Bone marrow (tissue), 2 donors: ENCODE measurements at places on chromosomes 1 and 21.

DNA sequence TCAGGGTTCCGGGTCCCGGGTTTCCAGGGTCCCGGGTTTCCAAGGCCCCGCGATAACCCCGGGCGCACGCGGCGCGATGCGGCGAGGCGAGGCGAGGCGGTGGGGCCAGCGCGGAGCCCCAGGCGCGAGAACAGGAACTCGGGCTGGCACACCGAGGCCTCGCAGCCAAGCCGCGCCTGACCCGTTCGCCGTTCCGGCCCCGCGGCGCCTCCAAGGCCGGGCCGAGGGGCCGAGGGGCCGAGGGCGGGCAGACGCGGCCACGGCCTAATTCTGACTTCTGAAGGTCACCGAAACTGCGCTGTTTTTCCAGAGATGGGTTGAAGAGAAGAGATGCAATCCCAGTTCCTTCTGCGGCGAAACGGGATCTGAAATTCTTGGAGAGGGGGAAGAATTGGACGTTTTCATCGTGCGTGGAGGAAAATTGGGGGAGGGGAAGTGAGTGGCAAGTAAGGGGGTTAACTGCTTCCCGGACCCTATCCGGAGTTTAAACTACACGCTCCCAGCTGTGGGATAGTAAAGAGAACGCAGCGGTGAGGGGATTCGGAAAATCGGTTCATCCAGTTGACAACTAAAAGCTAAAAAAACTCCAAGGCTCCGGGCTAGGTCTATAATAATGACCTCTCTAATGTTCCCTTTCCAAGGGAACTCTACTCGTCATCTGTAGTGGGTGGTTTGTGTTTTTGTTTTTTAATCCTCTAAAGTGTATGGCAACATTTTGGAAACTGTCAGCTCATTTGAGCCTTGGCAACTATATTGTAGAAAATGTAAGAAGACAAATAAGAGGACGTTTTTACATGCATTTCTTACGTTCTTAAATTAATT is 8.2 kb downstream of the TBX15 start:
- no peak for DNase-seq

DNA sequence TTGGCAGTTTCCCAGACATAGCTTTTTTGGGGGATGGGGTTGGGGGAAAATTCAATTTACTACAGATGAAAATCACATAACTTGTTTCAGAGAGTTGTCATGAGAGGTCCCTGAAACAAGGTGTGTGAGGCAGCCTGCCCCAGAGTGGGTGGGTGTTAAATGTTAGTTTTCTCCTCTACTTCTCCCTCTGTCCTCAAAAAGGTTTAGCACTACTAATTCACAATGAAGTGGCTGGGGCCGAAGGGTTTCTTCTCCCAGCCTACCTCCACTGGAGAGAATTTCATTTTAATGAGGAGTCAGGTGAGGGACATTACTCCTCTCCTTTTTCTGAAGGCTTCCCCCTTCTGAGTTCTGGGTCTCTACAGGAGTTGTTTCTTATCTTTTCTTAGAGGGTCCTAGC is 103.3 kb downstream of the C1orf94 start:
- no peak for DNase-seq

DNA sequence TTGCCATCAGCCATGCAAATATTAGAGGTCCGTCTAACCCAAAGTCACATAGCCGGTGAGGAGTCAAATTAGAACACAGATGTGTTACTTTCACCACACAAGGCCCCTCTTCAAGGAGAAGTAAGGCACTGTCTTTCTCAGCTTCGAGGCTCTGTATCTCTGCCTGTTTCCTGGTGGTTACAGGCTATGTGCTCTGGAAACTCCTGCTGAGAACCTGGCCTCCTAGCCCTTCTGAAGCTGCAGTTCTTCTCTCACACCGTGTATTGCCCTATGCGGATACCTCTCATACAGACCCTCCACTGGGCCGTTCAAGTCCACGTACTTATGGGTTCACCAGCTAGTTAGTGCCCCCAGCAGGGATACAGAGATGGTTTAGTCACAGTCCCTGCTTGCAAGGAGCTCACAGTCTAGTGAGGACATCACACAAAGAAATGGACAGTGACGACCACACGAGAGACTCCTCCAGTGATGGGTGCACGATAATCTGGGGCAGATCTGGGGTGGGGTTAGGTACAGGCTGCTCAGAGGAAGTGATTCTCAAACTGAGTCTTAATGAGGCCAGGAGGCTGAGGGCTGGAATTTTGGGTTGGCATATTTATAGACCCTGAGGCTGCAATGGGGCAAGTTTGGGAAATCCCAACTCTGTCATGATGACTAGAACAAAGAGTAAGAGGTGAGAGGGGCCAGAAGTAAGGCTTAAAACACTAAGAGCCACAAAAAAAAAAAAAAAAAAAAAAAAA is 22.8 kb upstream of the ELOA start:
- DNase-seq, result no peak

DNA sequence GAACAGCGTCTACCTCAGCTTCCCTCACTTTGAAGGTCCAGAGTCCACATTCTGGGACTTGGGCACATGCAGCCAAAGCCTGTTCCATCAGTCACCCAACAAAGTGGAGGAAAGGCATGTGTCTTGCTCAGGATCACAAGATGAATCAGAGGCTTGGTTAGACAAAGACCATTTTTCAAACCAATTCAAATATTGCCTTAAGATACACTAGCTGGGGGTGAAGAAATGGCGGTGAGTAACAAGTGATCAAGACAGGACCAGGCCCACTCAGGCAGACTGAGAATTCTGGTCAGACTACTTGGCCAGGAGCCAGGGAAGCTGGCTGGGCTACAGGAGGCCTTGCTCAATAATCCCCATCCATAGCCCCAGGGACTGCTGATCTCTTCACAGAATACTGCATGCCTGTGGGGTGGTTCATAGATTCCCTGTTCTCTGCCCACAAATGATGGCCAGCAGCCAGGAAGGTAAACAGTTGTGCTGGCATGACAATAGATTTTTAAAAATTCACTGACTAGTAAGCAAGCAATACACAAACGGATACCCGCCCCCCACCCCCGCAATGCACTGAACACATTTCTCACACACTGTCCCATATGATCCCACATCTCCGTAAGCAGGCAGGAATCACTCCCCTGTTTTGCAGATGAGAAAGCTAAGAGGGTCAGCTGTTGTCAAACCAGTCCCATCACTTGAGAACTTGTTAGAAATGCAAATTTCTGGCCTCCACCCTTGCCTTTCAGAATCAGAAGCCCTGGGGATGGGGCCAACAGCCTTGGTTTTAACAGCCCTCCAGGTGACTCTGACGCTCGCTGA is 27.2 kb downstream of the ERI3 start:
- no peak for DNase-seq

- no peak for DNase-seq
Measured at GRCh38 chr1:216779686-216780085, 56.5 kb upstream of the ESRRG start.

GRCh38 chr1:45669379-45669778 is 17.0 kb downstream of the GPBP1L1 start:
- no peak for DNase-seq

DNA sequence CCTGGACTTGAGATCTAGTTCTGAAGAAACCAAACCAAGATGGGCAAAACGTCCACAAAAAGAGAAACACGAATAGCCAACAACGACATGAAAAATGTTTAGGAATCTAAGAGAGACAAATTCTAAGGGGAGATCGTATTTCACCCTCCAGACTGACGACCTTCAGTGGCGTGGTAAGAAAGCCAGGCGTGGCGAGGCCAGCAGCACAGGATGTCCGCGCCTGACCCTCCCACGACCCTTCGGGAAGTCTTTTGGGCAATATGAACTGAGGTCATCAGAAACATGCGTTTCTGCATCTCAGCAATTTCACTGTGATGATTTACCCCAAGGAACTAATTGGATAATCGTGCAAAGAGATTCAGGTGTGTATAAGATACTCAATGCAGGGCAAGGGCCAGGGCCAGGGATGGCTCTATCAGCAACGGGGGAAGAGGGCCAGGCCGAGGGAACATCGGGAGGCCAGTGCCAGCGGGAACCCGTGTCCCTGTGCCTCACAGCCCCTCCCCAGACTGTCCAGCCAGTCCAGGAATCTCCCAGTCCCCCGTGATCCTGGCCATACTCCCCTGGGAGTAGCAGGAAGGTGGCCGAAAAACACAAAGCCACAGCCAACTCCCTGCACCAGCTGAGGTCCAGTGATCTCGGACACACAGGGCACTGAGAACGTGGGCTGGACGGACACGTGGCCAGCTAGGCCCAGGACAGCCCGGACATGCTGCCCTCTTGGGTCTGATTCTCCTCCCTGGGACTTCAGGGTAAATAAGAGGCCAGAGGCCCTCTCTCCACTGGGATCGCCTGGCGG is 53.6 kb upstream of the ADARB1 start:
- no peak for DNase-seq

DNA sequence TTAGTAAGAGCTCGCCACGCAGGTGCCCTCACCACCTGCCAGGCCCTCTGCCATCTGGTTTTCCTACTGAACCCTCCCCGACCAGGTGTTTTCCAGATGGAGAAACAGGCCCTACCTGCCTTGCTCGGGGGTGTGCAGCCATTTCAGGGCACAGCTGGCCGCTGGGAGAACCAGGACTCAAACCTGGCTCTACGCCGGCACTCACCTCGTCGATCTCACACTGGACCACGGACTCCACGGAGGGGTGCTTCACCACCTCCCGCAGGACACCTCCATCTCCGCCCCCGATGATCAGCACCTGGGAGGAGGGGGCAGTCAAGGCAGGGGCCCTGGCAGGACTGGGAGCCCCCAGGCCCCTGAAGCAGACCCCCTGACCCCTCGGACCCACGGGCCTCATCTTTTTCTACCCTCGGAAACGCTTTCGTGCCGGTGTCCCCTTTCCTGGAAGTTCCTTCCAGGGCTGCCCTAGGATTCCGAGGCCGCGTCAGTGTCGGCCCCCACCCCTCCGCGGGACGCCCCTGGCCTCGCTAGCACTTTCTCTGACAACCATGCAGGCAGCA is 1.1 kb downstream of the SRM start:
- DNase-seq, result no peak

GRCh38 chr1:23561076-23561812 is 1.9 kb upstream of the ID3 start:
- no peak for DNase-seq
